Activated CD4-positive, CD25-positive, alpha-beta regulatory T cell treated with anti-CD3 and anti-CD28 coated beads, Interleukin-2, amount 50 U/mL, for 16 hours (primary cell): ENCODE measurements at places on chromosomes 16 and 17.
A peak's percentile ranks its signal among the peaks of the same experiment; 100 is the strongest.

- DNase-seq: no peak
Observed at GRCh38 chr16:88497561-88498462, 44.7 kb downstream of the ZFPM1 start.

- DNase-seq: peak; percentile 77
Observed at GRCh38 chr16:714558-715476, at the start of gene METRN. TSS of gene METRN (plus strand) at chr16:715118. CDS start at chr16:715290, 172 bp downstream.

GRCh38 chr16:78794581-78795250, 695.3 kb downstream of the WWOX start:
- no peak for DNase-seq

DNA sequence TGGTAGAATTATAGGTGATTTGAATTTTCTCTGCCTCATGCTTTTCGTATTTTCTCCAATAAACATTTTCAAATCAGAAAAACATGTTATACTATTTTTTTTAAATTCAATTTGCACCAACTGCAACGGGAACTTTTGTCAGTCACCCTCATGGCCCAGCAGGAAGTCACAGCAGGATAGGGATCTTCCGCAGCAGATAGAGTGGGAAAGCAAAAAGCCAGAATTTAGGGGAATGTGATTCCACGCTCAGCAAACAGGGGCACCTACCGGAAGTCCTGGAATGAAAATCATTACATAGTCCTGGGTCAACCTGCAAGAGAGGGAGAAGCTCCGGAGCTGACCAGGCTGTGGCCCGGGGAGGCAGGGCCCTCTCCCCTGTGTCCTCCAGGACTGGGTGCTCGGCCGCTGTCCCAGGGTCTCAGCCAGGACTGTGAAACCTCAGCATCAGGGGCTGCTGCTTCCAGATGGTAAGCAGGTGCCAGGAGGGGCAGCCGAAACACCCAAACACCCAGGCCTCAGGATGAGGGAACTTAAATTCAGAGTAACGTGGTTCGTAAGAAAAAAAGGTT, 3.9 kb downstream of the SLC47A2 start:
- DNase-seq: no peak

DNA sequence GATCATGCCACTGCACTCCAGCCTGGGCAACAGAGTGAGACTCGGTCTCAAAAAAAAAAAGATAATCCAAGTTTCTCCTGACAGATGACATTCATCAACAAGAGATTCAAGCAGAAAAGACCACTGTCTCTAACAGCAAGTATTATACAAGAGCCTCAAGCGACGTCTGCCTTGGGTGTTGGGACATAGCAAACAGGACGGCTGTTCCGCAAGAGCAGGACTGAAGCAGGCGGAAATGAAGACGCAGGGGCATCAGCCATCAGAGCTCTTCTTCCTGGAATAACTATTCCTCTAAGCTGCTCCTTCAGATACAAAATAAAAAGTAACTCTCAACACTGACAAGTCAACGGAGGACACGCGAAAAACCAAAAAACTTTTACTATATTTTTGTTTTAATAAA, 54.0 kb downstream of the ANKRD11 start:
- DNase-seq: no peak

- DNase-seq: no peak
Observed at GRCh38 chr16:84324434-84325262, 30.0 kb downstream of the WFDC1 start.

GRCh38 chr16:56862776-56863175, 2.2 kb upstream of the SLC12A3 start:
- no peak for DNase-seq

GRCh38 chr16:23679274-23679985, 741 bp downstream of the PLK1 start:
- DNase-seq: no peak

- DNase-seq: no peak
Observed at GRCh38 chr17:31314782-31315100, 887 bp upstream of the EVI2B start.

- peak; percentile 21 for DNase-seq
Observed at GRCh38 chr17:50055426-50056216, at the start of gene ITGA3. TSS of gene ITGA3 (plus strand) at chr17:50056110. CDS start at chr17:50056440, 330 bp downstream.

GRCh38 chr16:27620541-27620940, 70.6 kb downstream of the KATNIP start:
- DNase-seq: no peak

DNA sequence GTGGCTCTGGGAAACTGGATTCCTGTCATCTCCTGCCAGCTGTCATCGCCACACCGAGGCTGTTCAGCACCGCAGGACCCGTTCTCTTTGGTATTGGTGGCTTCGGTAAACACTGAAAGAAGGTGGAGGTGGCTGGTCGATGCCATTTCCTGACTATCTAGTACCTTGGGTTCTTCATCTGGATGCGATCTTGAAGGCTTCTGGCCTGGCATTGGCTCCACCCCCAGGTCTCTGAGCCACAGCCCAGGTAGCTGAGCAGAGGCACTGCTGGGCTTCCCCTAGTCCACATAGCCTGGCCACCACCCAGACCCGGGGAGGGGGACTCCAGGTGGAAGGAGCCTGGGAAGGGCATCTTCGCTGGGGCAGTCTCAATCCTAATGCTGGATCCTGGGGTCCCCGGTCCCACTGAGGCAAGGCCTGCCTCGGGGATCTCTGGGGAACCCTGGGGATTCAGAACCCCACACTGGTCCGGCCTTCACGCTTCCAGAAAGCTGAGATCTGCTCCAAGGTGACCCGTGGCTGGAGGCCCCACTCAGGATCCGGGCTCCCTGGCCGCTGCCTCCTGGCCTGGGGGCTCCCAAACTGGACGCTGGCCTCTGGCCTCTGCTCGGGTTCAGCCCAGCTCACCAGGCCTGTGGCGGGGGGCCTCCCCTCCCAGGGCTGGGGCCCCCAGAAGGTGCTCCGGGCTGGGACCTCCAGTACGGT, 1.8 kb downstream of the C16orf54 start:
- no peak for DNase-seq

DNA sequence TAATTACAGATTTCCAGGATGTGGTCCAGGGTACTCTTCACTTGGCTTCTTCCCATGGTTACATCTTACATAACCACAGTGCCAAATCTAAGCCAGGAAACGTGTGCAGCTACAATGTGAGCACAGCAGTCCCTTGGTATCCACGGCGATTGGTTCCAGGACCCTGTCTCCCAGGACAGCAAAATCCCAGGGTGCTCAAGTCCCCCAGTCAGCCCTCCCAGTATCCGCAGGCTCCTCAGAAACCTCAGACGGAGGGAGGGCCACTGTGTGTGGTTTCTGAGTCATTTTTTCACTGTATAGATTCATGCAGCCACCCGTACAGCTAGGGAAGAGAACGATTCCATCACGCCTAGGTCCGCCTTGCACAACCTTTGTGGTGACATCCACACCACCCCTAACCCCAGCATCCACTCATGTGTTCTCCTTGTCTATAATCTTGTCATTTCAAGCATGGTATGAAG, 11.1 kb upstream of the ATP2C2 start:
- DNase-seq: no peak

GRCh38 chr17:62801553-62802114, 6.5 kb downstream of the MARCHF10 start:
- no peak for DNase-seq

- no peak for DNase-seq
Observed at GRCh38 chr16:52050418-52050817, 496.5 kb downstream of the TOX3 start.

DNA sequence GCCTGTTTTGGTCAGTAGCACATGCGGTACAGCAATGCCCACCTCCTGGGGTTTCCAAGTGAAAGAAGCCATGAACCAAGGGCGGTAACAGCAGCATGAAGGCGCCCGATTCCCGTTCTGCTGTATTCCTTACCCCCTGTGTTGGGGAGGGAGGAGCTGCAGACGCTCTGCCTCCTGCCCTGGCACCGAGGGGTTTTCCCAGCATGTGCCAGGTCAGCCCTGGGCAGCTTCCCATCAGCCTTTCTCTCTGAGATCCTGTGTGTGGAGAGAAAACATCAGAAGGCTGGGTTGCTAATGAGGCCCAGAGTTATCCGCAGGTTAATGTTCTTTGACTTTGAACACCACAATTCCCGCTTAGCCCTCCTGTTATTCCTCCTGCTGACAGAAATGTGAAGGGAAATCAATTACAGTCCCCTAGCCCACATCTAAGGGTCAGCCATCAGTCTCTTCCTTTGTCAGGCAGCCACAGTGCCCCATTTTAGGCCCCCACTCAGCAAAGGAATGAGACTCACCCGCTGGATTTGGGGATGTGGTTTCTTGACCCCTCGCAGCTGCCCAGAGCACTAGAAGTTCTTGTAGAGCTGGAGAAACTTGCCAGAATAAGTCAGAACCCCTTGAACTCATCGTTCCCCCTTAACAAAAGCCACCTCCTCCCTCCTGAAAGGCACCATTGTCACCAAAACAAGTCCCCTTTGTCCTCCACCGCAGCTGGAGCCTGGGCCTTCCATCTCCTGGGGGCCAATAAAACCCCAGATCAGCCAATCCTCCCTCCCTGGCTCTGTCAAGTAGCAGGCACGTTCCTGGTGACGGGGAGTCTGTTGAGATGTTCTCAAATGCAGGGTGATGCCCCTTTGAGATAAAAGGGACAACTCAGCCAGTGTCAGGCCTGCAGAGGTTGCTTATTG, 168.5 kb downstream of the KATNIP start:
- no peak for DNase-seq

- DNase-seq: peak; percentile 62
Observed at GRCh38 chr16:361872-362701, 8.3 kb downstream of the MRPL28 start.

DNA sequence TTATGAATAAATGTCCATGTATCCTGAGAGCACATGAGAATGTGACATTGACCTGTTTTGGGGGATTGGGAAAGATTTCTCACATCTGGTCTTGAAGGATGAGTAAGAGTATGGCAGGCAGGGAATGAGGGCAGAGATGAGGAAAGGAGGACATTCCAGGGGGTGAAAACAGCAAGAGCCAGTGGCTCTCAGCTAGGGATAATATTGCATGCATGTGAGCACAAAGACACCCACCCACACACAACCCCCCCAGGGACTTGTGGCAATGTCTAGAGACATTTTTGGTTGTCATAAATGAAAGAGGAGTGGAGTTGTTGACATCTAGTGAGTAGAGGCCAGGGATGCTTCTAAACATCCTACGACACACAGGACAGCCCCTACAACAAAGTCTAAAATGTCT, 6.0 kb downstream of the MYO1D start:
- no peak for DNase-seq

DNA sequence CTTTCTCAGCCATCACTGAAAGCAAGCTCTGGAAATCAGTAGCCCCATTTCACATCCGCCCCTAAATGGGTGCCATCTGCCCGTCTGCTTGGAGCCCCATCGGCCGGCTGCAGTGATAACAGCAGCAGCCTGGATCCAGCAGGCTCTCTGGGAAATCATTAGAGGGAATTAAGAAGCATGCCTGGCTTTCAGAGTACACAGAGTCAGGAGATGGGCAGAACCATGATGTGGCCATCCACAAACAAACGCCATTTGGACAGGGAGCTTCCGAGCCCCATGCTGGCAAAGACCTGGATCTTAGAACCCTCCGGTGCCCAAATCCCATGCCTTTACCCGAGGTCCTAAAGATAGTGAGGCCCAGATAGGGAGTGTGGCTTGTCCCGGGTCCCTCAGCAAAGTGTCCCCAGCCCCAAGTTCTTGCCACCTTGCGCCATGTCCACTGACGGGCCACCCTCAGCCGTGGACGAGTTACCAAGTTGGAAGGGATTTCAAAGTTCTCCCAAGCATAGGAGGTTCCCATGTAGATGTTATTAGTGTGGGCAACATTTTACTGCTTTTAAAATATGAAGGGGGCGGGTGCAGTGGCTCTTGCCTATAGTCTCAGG, 1.0 kb upstream of the LITAF start:
- no peak for DNase-seq

GRCh38 chr16:52492789-52493357, 54.1 kb downstream of the TOX3 start:
- DNase-seq: no peak

DNA sequence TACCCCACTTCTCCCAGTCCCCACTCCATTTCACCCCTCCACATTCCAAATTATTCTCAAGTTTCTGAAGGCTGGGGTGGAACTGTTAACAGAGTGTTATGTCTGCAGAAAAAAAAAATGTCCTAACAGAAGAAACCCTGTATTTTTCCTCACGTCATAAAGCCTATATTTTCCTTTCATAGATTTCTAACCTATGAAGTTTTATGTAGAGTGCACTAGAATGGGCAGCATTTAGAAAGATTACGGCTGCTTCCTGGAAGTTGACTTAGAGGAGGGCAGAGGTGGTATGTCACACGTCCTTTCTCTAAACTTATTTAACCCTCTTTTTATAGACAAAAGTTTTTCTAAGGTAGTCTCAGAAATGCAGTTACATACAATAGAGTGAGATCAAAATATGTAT, 139.8 kb upstream of the TOM1L1 start:
- no peak for DNase-seq

DNA sequence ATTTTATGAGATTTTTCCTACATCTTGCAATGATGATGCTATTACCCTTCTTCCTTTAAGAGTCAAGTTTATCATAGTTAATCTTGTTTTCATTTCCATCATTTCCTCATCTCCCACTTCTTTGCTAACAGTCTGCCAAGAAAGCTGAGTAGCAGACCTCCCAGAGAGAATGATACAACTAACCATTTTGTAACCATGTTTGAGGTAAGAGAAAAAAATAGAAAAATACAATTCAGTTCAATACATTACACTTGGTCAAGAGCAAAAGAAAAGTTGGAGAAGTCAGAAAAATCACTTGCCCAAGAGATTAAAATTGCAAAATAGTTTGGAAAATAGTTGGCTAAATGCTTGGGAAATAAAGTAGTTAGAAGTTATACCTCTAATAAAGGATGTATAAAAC, 154.4 kb downstream of the ABCA8 start:
- no peak for DNase-seq

DNA sequence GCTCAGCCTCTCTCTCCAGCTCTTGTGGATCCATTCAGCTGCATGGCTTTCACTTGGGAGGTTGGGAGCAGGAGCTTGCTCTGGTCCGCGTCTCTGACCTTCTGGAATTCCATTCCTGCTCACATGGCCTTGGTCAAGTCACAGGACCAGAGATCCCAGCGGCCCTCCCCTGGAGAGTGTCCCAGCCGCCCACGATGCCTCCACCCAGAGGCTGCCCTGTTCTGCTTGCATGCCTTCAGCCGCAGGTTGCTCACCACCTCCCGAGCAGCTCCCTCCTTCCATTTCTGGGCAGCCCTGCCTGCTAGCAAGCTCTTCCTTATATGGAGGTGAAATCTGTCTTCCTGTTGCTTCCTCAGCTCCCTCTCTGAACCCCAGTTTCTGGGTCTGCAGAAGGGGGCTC, 32.6 kb downstream of the RAI1 start:
- DNase-seq: no peak

- no peak for DNase-seq
Observed at GRCh38 chr17:50460831-50461526, 7.7 kb downstream of the CHAD start.
